ENCODE measurements at places on chromosomes 5 and 9.

- DNase-seq = no peak
Observed at GRCh38 chr9:123965801-123966686, 36.1 kb upstream of the DENND1A start.

GRCh38 chr9:71936066-71936465, 24.6 kb downstream of the C9orf85 start:
- no peak for DNase-seq

DNA sequence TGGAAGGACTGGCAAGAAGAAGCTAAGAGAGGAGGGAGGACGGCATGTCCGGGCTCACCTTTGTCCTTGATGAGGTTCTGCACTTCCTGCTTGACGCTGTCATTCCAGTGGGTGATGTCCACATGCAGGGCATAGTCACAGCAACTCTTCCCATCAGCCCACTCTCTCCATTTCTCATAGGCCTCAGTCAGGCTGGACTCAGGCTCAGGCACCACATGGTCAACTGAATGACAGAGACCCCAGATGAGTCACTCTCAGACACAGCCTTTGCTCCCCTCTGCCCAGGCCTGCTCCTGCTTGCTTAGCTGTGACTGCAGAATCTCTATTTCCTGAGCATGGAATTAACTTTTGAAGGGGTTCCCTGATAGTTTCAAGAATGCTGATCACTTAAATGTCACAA, 94.2 kb downstream of the DPYSL3 start:
- no peak for DNase-seq

DNA sequence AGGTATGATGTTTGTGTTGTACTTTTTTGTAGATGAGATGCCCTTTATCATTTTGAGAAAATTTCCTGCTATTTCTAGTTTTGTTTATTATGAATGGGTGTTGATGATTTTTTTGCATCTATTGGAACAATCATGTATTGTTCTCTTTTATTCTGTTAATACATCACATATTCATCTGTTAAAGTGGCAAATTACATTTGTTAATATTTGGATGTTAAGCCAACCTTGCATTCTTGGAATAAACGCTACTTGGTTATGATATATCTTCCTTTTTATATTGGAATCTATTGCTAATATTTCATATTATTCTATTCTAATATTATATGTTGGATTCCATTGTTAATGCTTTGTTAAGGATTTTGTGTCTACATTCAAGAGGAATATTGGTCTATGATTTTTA, 24.6 kb upstream of the BNIP1 start:
- DNase-seq = no peak

GRCh38 chr5:78162253-78162862, 132.1 kb downstream of the AP3B1 start:
- peak; percentile 83 for DNase-seq

GRCh38 chr5:32450952-32451351, 6.4 kb upstream of the ZFR start:
- peak; percentile 27 for DNase-seq

DNA sequence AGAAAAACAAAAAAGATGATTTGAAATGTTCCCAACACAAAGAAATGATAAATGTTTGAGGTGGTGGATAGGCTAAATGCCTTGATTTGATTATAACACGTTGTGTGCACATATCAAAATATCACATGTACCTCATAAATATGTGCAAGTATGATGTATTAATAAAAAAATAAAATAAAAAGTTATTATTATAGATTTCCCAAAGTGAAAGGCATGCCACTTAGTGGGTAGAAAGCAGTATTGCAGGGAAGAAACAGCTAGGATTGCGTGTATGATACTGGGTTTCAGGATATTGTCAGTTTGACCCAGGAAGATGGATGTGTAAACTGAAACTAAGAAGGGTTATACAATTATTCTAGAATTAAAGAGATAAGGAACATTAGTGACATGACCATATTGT, 3.6 kb upstream of the TMEM38B start:
- peak; percentile 28 for DNase-seq

DNA sequence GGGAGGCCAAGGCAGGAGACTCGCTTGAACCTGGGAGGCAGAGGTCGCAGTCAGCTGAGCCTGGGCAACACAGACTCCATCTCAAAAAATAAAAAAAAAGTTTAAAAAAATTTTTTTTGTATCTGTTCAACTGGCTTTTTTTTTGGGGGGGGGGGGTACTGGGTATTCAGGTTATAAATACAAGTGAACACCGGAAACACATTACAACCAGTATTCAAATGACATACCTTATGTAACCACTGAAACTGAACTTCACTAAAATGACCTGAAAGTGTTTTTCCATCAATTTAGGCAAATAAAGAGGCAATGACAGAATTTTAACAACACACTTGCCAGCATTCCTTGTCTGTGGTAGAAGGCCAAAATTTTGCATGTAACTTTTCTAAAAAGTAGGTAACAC, 33.5 kb downstream of the STRBP start:
- DNase-seq = no peak

GRCh38 chr5:8058616-8059190, 189.8 kb downstream of the MTRR start:
- DNase-seq = no peak

GRCh38 chr9:83299571-83299970, 236.6 kb upstream of the RASEF start:
- DNase-seq = peak; percentile 15
